ENCODE measurements at places on chromosomes 6 and 20. TPM values are rescaled to one million over a fixed set of nuclear protein-coding genes. Genes with fewer than 3 reads are reported as not detected.

The PLAGL2 gene
- polyA plus RNA-seq: 24.2 TPM

- DNase-seq: no peak
These were observed 68.8 kb downstream of the FGD2 start for GRCh38 chr6:37074053-37074827.

- no peak for DNase-seq
These were observed 13.0 kb upstream of the ABHD16B start for GRCh38 chr20:63848003-63848911.

The ADTRP gene
- polyA plus RNA-seq: 2.3 TPM

DNA sequence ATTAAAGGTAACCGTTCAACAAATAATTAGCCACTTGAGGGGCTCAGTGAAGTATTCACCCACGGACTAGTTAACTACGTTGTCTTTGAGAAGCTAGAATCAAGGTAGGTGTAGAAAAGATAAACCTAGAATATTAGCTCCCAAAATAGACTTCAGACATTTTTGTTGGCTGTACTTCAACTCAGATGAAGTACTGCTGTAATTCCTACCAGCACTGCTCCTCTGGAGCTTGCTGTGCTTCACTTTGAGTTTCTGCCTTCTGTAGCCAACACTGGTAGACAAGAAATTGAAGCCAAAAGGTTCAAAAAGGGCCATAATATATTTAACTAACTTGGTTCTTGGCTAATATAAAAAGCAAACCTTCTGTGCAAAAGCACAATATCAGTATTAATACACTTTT lies 18.8 kb upstream of the SDHAF4 start:
- no peak for DNase-seq

- no peak for DNase-seq
These were observed 13.0 kb downstream of the POU3F2 start for GRCh38 chr6:98847416-98847778.

DNA sequence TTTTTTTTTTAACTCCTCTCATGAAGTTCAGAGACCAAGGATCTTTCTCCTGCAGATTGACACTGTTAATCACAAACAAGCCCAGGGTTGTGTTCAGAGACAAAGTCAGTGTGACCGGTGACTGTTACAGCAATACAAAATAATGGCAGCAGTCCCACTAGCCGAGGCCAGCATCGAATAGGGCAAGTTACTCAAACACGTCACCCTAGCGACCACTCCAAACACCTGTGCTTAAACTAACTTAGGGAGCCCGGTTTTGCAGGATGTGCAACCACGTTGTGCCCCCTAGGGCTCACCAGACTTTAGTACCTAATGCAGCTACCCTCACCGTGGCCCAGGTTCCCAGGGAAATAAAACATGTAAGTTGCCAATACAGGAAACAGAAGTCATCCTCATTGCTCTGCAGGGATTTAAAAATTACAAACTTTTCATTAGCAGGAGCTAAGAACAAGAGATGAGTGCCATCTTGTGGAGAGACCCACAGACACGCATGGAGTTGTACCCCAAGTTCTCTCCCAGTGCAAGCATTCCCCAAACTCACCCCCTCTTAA lies 38.1 kb downstream of the FAM50B start:
- DNase-seq: no peak

The ISM1 gene
- polyA plus RNA-seq: 3.0 TPM

DNA sequence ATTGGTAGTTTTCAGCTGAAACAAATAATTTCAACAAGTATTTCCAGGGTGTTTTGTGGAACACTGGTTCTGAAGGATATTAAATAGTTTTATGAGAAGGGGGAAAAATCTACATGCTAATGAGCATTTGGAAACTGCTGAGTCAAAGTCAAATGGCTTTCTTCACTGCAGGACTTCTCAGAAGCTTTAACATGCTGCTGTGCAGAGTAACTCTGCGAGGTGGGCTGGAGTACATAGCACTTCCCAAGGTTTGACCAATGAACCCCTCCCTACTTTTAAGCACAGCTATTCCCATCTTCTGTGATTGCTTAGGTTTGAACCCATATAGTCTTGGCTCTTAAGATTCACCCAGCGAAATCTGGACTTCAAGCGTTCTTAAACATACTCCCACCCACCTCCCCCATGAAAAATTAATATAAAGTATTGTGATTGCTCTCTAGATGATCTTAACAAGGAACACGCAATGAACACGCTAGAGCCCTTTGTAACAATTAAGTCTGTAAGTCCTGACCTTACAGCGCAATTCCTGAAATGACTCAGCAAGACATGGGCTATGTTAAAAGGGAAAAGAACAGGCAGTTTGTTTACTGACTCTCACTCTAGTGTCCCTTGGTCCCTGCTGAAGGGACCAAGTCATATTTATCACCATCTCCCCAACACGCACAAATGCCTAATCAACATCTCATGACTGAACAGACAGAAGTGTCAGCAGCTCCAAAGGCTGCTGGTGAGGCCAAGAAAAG lies 105.2 kb downstream of the NFATC2 start:
- DNase-seq: no peak

- DNase-seq: no peak
These were observed 37.6 kb downstream of the NRN1 start for GRCh38 chr6:5968817-5969734.

- DNase-seq: no peak
These were observed 9.9 kb downstream of the SGK2 start for GRCh38 chr20:43568706-43569105.

DNA sequence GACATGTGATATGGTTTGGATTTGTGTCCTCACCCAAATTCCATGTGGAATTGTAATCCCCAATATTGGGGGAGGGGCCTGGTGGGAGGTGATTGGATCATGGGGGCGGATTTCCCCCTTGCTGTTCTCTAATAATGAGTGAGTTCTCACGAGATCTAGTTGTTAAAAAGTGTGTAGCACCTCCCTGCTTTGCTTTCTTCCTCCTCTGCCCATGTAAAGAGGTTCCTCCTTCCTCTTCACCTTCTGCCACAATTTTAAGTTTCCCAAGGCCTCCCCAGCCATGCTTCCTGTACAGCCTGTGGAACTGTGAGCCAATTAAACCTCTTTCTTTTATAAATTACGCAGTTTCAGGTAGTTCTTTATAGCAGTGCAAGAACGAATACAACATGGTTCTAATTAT lies 2.1 kb upstream of the ZNF451 start:
- DNase-seq: no peak

DNA sequence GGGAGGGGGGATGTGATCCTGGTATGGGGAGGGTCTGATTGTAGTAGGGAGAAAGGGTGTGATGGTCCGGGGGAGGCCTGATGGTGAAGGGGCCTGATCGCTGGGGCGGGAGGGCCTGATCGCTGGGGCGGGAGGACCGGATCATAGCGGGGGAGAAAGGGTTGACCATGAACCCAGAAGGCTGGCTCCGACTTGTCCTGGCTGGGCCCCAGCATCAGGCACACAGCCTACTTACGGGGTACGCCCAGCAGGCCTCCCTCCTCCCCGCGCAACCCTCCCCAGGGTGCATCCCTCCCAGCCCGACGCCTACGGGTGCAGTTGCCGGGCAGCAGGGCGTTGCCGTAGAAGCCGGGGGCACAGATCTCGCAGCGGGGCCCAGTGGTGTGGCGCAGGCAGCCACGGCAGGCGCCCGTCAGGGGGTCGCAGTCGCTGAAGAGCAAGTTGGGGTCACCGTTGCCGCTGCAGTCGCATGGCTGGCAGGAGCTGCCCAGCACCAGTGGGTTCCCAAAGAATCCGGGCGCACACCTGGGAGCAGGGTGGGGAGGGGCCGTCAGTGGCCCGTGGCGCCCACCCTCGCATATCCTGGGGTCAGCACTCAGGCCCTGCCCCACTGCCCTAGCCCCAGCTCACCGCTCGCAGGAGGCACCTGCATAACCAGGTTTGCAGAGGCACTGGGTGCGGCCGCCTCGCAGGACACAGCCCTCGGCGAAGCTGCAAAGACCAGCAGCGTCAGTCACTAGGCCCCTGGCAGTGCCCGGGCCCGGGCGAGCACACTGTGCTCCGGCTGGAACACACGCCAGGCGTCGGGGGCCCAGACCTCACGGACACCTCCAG lies 20.6 kb downstream of the ADRM1 start:
- no peak for DNase-seq

The TP53INP2 gene
- 11.9 TPM for polyA plus RNA-seq

DNA sequence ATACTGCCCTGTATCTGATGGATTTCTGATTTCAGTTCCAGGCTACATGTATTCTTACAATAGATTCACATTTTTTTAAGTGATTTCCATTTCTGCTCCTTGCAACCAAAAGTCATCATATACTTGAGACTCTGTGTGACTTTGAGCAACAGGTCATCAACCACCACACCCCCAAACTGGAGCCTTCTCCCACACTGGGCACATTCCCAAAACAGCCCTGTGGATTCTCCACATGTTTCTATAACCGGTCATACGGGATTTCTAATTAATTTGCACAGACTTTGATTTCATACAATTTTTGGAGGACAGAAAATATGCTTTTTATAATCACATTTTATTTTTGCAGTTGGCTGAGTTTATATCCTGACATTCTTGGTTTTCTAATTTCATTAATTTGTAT lies 317.2 kb upstream of the ID4 start:
- no peak for DNase-seq

DNA sequence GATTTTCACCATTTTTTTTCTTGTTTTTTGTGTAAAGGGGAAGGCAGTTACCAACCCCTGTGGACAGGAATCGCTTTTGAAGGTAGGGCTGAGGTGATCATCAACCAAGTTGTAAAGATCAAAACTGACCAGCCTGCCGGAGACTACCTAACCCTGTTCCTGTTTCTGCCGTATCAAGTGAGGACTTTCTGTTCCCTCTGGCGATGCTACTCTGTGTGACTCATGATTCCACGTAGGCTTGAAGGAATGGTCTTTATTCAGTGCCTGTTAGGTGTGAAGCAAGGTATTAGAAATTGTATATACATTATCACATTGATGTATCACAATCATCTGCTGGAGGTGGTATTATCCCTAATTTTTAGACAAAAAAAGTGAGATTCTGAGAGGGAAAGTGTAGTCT lies 161.3 kb downstream of the SOX4 start:
- no peak for DNase-seq

DNA sequence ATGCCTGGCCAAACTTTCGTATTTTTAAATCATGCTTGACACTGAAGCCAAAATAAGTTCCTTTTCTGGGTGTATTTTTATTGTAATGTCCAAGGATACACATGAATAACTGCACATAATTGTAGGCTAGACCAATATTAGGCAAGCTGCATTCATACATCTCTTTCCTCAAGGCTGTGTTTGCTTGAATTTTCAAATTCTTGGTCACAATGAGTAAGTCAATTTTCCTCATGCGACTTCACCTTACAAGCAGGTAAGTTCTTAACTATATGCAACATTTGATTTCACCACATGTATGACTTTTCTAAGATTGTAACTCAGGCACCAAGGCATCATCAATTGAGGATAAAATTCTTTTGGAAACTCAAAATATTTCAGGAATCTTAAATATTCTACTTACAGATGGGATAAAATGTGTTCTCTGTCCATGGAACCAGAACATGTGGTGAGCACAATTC lies 112.4 kb upstream of the ZNF217 start:
- no peak for DNase-seq

DNA sequence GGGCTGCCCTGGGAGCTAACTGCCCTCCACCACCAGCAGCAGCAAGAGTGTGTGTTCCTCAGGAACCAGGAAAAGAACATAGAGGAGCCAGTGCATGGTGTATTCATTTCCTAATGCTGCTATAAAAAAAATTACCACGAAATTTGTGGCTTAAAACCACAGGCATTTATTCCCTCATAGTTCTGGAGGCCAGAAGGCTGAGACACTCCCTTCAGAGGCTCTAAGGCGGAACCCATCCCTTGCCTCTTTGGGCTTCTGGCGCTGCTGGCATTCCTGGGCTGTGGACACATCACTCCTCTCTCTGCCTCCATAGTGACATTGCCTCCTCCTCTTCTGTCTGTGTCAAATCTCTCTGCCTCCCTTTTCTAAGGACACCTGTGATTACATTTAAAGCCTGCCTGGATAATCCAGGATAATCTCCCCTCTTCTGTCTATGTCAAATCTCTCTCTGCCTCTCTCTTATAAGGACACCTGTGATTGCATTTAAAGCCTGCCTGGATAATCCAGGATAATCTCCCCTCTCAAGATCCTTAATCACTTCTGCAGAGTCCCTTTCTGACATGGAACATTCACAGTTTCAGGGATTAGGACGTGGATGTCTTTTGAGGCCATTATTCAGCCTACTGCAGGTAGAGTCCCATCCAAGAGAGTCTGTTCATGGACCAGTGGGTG lies 54.7 kb downstream of the NDUFAF5 start:
- no peak for DNase-seq

The VSX1 gene
- polyA plus RNA-seq: not detected

The ACSS1 gene
- polyA plus RNA-seq: 34.1 TPM

GRCh38 chr20:46835418-46835817 lies 59.2 kb upstream of the EYA2 start:
- DNase-seq: no peak

The SUMO4 gene
- 0.42 TPM for polyA plus RNA-seq

- no peak for DNase-seq
These were observed 640.5 kb downstream of the DHX35 start for GRCh38 chr20:39602649-39603048.

- DNase-seq: no peak
These were observed 23.1 kb downstream of the USP45 start for GRCh38 chr6:99492092-99492491.

- DNase-seq: no peak
These were observed 3.5 kb downstream of the SIRPA start for GRCh38 chr20:1898482-1899240.

DNA sequence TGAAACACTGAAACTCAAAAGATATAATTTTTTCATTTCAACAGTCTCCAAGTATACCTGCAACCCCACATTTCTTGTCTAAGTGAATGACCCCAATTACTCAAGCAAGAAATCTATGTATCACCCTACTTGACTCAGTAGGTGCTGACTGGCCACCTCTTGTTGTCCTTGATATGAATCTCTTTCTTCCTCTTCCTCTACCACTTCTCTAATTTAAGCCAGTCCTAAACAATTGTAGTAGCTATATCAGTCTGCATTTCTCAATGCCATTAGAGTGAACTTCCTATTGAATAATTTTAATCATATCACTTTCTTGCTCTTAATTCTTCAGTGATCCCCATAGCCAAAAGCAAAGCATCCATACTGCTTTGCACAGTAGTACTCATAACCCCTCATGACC lies 93.2 kb downstream of the NKAIN2 start:
- DNase-seq: no peak

GRCh38 chr6:111183702-111184517 lies 96.6 kb downstream of the SLC16A10 start:
- no peak for DNase-seq

DNA sequence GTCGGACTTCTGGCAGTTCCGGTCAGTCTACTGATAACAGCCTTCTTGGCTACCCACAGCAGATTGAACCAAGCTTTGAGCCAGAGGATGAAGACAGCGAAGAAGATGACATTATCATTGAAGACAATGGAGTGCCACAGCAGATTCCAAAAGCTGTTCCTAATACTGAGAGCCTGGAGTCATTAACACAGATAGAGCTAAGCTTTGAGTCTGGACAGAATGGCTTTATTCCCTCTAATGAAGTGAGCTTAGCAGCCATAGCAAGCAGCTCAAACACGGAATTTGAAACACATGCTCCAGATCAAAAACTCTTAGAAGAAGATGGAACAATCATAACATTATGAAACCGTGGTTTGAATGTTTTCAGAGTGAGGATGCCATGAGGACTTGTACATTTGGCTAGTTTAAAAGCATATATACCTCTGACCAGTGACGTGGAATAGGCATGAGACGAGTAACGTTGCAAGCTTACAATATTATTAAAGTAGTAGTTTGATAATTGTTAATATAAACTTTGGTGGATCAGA lies 18.8 kb downstream of the PARD6B start:
- no peak for DNase-seq
